Neuronal stem cell (in vitro differentiated cells): ENCODE measurements at places on chromosomes 3 and 15.

- no peak for DNase-seq
Observed at GRCh38 chr3:43796041-43796596, 105.4 kb downstream of the ABHD5 start.

- DNase-seq, result no peak
Observed at GRCh38 chr3:195711813-195712534, 8.8 kb upstream of the MUC20 start.

- no peak for DNase-seq
Observed at GRCh38 chr15:62792986-62793751, 249.4 kb upstream of the TPM1 start.

DNA sequence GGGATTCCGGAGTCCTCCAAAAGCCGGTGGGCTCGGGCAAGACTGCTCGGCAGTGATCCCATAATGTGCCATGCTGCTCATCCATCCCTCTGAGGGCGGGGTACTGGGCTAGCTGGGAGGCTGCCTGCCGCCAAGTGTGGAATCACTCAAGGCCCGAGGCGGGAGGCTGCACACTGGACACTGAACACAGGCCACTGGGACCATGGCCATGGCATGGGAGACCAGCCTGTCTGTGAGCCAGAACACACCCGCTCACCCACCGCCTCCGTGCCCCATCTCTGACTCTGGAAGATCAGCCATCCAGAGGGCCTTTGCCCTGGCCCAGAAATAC lies 1.4 kb downstream of the C3orf22 start:
- DNase-seq, result no peak

GRCh38 chr15:52136442-52136980 lies 23.9 kb upstream of the BCL2L10 start:
- no peak for DNase-seq

DNA sequence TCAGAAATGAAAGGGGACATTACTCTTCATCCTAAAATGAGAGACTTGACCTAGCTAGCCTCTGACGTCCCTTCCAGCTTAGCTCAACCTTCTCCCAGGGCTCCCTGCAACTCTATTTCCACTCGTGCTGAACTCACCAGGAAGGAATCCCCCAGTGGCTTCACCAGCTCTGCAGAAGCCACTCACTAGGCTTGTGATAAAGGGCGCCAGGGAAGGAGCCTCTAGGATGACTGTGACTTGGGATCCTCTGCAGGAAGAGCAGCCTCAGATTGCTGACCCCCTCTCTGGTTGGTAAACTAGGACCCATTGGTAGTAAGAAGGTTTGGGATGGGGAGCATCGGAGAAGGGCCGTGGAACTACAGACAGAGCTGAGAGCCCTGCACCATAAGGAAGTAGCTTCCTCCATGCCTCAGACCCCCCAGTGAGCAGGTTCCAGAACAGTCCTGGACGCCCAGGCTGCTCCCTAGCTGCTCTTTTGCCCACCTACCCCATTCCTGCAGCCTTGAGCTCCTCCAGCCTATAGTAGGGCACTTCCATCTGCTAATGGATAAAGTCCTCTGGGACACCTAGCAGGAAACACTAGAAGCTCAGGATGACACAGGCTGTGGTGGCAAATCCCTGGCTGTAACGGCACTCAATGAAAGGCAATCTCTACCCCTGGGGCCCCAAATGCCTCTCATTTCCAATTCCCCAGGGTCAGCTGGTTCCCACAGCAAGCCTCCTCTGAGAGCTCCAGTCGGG lies 26.0 kb downstream of the PLA2G4F start:
- no peak for DNase-seq
